ENCODE measurements at places on chromosomes 11 and 22. TPM values are rescaled to one million over a fixed set of nuclear protein-coding genes. Genes with fewer than 3 reads are reported as not detected.

- peak; percentile 36 for DNase-seq
- no peaks in the 10 kb centered on the region for H3K36me3 ChIP-seq
- no peaks in the 10 kb centered on the region for H3K4me1 ChIP-seq
- no peaks in the 10 kb centered on the region for H3K27me3 ChIP-seq
- no peak overlapping the region for H3K4me3 ChIP-seq
Observed at GRCh38 chr22:48745842-48746788, 1081.6 kb downstream of the BRD1 start.

UFD1 gene
- 88.8 TPM for total RNA-seq

- no peaks in the 10 kb centered on the region for H3K4me1 ChIP-seq
- H3K4me3 ChIP-seq: no peak overlapping the region
- no peak for DNase-seq
- H3K27ac ChIP-seq: no peak overlapping the region
- H3K27me3 ChIP-seq: no peaks in the 10 kb centered on the region
Observed at GRCh38 chr22:27207907-27208306, 550.5 kb downstream of the MIAT start.

LMF2 gene
- 88.6 TPM for total RNA-seq

- H3K4me1 ChIP-seq: peaks cover 25% of the 10 kb centered on the region
- H3K27ac ChIP-seq: no peak within 1 kb of the TSS
Observed at GRCh38 chr11:14971865-14972580, at the start of gene CALCA. CALCA (minus strand) TSS chr11:14972351; CDS start chr11:14971192, 1,159 bp downstream.

OR10D3 gene
- not detected for total RNA-seq

SELENOM gene
- total RNA-seq: 15.4 TPM

Data from CD8-positive, alpha-beta memory T cell (primary cell).